ENCODE measurements at places on chromosomes 7 and 10. TPM values are rescaled to one million over a fixed set of nuclear protein-coding genes. Genes with fewer than 3 reads are reported as not detected.

- no peak for DNase-seq
Observed at GRCh38 chr7:23434147-23434917, 36.0 kb downstream of the IGF2BP3 start.

DNA sequence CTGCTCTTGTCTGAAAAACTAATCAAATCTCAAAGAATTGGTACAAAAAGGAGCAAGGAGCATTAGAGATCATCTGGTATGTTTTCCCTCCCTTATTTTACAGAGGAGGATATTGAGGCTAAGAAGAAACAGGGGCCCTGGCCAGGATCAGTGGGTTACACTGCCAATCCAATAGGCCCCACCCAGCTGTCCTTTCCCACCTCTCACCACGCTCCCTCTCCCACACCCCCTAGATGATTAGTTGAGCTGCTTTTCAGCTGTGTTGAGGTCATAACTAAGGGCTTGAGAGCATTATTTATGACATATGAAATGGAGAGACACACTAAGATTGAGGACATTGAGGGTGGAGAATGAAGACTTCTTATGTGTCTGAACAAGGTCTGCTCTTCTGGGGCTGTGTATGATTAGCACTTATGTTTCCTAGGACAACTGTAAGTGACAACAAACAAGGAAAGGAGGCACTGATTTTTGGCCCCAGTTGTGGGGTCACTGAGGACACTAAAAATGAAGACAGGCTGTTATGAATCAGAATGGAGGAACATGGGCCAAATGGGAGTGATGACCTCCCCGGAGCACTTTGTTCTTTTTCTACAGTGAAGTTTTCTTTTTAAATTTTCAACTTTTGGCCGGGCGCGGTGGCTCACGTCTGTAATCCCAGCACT, 26.5 kb downstream of the VWA2 start:
- no peak for DNase-seq

DNA sequence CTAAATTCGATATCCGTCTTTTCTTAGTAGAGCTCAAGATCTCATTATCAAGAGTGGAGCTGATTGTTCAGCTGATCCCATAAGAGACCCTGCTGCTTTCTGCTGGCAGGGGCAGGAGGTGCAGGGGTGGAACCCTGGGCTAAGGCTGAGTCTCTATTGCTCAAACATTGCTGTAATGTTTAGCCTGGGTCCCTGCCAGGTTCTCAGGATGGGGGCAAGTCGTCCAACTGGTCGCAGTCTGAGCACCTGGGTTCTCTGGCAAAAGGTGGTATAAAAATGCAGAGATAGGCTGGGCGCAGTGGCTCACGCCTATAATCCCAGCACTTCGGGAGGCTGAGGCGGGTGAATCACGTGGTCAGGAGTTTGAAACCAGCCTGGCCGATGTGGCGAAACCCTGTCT, 62.0 kb upstream of the NRBF2 start:
- no peak for DNase-seq

KMT2E gene
- total RNA-seq: 103 TPM

Data from pulmonary artery endothelial cell (primary cell).